ENCODE measurements at places on chromosomes 7 and 10. TPM values are rescaled to one million over a fixed set of nuclear protein-coding genes. Genes with fewer than 3 reads are reported as not detected.

GRCh38 chr7:55527307-55527706, 45.0 kb downstream of the VOPP1 start:
- no peak for DNase-seq

- DNase-seq: no peak
These were observed 7.1 kb upstream of the MGMT start for GRCh38 chr10:129459762-129460539.

- no peak for DNase-seq
These were observed 32.3 kb downstream of the CARD11 start for GRCh38 chr7:3011211-3011852.

GRCh38 chr7:136049117-136049516, 72.0 kb upstream of the MTPN start:
- no peak for DNase-seq

- peak; percentile 23 for DNase-seq
These were observed 227.4 kb downstream of the PRKG1 start for GRCh38 chr10:51301644-51302043.

DNA sequence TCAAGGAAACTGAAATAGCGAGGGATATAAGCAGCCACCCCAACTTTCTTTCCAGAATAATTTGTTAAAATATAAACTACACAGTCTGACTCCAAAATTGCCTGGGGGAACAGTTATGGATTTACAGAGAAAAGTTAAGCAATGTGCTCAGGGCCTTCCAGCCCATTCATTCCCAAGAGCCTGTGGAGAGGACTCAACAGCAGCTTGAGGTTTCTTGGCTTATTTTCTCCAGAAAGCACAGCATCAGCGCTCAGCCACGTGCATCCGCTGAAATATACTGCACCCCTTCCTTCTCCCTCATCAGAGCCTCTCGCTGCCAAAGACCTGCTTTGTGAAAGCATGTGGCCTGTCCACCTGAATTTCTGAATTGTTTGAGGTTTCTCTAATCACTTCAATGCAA, 375.2 kb upstream of the VWC2 start:
- DNase-seq: no peak

DNA sequence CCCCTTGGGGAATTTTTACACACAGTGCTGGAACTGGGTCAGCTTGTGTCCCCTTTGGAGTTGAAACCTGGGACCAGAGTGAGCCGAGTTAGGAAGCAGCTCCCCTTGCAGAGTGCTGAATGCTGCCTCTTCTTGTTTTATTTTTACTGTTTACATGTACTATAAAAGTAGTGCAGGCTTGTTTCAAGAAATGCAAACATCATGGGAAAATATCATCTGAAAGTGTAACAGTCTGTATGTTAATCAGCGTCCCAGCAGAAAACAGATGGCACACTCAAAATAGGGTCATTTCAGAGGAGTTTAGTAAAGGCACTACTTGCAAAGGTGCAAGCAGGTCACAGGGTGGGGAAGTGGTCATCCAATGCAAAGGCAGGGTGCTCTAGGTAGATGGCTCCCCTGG, 30.1 kb downstream of the CXCL12 start:
- DNase-seq: no peak

DNA sequence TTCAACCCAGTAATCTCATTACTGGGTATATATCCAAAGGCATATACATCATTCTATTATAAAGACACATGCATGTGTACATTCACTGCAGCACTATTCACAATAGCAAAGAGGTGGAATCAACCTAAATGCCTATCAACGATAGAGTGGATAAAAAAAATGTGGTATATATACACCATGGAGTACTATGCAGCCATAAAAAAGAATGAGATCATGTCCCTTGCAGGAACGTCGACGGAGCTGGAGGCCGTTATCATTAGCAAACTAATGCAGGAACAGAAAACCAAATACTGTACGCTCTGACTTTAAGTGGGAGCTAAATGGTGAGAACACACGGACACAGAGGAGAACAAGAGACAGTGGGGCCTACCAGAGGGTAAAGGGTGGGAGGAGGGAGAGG, 105.5 kb downstream of the SLC25A13 start:
- DNase-seq: no peak

- no peak for DNase-seq
These were observed 72.6 kb downstream of the PARP12 start for GRCh38 chr7:139990142-139990535.

GRCh38 chr10:114762811-114763210, 58.8 kb upstream of the FHIP2A start:
- no peak for DNase-seq

DNA sequence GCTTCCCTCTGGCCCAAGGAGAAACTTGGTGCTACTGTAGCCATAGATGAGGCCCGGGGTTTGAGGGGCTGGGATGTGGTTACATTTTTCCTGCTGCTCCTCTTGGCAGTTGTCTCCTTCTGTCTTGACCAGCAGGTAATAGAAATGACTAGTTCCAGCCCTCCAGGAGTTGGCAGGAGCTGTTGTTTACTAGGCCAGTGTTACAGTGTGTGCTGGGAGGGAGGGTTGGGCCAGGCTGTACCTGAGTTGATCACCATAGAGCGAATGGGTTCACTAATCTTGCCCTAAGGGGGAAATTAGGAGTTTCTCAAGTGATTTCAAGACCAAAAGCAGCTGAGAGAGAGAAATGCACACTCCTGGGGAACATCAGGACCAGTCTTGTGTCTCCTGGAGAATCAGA, 34.9 kb downstream of the PAX2 start:
- DNase-seq: no peak

DNA sequence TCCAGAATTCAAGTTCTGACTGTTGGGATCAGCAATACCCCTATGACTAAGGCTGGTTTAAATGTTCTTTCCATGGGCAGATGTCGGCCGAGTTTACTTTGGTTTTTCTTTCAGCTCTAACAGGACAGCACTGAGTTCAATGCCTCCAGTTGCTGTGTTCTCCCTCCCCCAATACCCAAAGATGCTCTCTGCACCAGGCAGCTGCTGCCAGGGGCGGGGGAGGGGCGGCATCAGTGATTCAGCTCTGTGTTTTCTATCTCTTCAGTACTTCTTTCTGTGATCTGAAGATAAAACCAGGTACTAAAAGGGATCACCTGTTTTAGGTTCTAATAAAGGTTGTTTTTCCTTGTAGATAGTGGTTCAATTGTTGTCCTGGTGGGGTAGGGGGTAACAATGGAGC, 576.7 kb upstream of the POT1 start:
- DNase-seq: no peak

DNA sequence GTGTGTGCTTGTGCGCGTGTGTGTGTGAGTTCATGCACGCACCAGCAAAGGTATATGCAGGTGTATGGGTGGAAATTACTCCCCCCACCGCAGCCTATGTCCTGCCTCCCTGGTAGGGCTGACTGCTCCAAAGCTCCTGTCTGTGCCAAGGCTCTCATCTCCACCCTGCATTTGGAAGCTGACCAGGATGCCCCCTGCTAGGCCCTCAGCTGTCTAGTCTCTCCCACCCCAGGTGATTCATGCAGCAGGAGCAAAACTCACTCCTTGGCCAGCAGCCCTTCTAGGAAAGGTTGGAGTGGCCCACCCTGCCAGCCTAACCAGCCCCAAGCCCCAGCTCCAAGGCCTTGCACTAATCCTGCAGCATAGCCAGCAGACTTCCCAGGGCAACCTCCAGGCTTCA, 148.4 kb downstream of the GRID1 start:
- peak; percentile 28 for DNase-seq

DNA sequence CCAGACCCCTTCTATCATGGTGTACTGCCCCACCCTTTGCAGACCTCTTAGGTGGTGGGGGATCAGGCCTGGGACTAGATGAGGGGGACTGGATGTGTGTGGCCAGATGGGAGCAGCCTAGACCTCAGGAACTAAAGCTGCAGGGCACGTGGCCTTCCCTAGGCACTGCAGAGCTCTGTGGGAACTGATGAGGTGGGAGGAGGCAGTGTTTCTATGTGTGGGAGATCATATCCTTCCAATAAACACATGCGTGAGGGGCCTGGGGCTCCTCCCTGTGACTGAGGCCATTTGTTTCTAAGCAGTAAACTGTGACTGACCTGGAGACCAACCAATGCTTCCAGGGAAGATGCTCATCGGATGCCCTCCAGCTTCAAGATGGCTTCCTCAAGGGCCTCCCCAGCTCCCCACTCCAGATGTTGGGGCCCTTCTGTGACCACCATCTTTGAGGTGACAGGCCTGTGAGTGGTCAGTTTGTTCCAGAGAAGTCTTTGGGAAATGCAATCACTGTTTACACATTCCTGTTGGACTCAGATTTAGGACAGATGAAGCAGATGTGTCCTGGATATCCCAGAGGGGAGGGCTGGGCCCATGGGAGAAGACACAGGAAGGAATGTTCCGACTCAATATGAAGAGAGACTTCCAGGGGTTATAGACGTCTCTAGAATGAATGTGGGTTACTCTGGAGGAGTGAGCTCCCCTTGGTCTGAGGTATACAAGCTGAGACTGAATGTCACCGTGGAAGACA, 23.6 kb upstream of the ZCCHC24 start:
- DNase-seq: no peak

- peak; percentile 53 for DNase-seq
These were observed 2.6 kb upstream of the HOXA9 start for GRCh38 chr7:27167916-27168264.

DNA sequence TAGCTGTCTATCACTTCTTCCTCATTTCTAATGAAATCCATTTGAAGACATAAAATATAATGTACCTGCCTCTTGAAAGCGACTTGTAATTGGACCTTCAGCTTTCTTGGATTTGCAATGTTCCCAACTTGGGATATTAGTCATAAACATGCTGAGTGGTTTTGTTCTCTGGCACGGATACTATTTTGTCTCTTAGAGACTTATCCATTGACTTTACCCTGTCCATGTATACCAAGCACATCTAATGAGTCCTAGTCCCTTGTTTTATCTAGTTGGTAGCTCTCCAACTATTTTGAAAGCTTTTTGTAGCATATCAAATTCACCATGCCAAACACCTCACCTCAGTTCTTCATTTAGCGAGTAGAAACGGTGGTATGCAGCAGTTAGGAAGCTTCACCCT, 18.9 kb downstream of the PLEKHS1 start:
- no peak for DNase-seq

DNA sequence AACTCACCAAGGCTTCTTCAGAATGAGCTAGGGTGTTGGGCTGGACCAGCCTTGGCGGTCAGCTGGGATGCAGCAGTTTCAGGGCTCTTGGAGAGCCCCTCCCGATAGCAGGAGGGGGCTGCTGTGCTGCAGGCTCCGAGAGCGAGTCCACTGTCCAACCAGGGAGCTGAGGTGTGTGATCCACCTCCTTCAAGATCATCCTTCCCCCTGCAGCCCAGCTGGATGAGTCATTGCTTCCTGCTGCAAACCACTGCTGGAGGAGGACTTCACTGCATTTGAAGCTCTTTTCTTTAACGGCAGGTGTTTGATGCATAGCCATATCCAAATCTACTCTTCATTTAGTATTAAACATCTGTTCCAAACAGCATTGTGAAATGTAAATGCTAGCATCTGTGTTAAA, 54.2 kb upstream of the EBF3 start:
- peak; percentile 63 for DNase-seq

DNA sequence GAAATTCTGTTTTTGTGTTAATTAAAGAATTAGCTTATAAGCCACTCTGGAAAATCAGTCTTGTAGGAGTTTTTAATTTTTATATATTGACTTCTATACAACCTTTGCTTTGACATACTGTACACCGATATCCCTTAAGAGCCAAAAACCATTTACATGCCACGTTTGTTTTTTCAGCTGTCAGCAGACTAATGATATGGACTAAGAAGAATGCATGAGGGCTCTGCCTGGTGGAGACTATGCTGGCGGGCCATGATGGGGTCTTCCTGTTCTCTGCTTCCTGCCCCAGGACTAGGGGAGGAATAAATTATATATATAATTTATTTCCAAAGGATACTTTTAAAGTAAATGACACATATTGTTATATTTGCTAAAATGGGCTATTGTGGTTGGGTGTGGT, 96.3 kb downstream of the CDK14 start:
- DNase-seq: no peak

GRCh38 chr10:107415446-107415845, 250.9 kb upstream of the SORCS1 start:
- no peak for DNase-seq

DNA sequence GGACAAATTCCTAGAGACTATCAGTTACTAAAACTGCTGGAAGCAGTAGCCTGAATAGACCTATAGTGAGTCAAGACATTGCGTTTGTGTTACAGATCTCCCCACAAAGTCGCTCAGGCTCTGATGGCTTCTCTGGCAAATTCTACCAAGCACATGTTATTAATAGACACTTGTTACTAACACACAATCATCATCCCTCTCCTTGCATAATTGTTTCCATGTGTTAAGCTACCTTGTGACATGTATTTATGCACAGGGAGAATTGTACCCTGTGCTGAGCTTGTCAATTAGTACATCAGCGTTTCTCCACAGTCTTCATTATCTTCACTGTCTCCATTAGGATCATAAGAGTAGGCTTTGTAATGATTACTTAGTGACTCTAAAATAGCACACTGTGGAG, 31.2 kb downstream of the DYNC2I1 start:
- DNase-seq: no peak

The SLC26A3 gene
- total RNA-seq: not detected

The SFTPD gene
- total RNA-seq: not detected

The MMD2 gene
- total RNA-seq: not detected

The GOLGA7B gene
- total RNA-seq: 0.20 TPM

The NME8 gene
- total RNA-seq: not detected

The CALY gene
- total RNA-seq: not detected

The PPP1R9A gene
- total RNA-seq: 3.1 TPM

The SLC16A9 gene
- 4.0 TPM for total RNA-seq

The GAD2 gene
- not detected for total RNA-seq

The AKR1E2 gene
- 0.37 TPM for total RNA-seq

All from MG63 (cell line).